ENCODE measurements at places on chromosomes 12 and 14. TPM values are rescaled to one million over a fixed set of nuclear protein-coding genes. Genes with fewer than 3 reads are reported as not detected.

GRCh38 chr14:29442696-29443095, 485.0 kb downstream of the PRKD1 start:
- no peaks in the 10 kb centered on the region for H3K4me1 ChIP-seq
- H3K36me3 ChIP-seq, result no peaks in the 10 kb centered on the region
- H3K4me3 ChIP-seq, result no peak overlapping the region
- no peaks in the 10 kb centered on the region for H3K27me3 ChIP-seq
- no peak for DNase-seq

Gene TAS2R9
- polyA plus RNA-seq, result not detected

GRCh38 chr12:93502802-93503623, 35.7 kb downstream of the MRPL42 start:
- no peak for DNase-seq
- no peak overlapping the region for H3K4me3 ChIP-seq
- peaks cover 23% of the 10 kb centered on the region for H3K36me3 ChIP-seq
- no peak overlapping the region for H3K27ac ChIP-seq
- H3K4me1 ChIP-seq, result no peaks in the 10 kb centered on the region

Gene TFCP2
- 10.9 TPM for polyA plus RNA-seq

GRCh38 chr12:128513331-128513730, 246.4 kb downstream of the TMEM132C start:
- no peak overlapping the region for H3K4me3 ChIP-seq
- no peaks in the 10 kb centered on the region for H3K4me1 ChIP-seq
- no peaks in the 10 kb centered on the region for H3K36me3 ChIP-seq
- no peak for DNase-seq
- H3K27me3 ChIP-seq, result no peaks in the 10 kb centered on the region
- H3K27ac ChIP-seq, result no peak overlapping the region

Gene TAS2R7
- not detected for polyA plus RNA-seq

- no peak overlapping the region for H3K27ac ChIP-seq
- H3K36me3 ChIP-seq, result no peaks in the 10 kb centered on the region
- H3K4me3 ChIP-seq, result no peak overlapping the region
- no peaks in the 10 kb centered on the region for H3K27me3 ChIP-seq
- peaks cover 24% of the 10 kb centered on the region for H3K4me1 ChIP-seq
These were observed 147.8 kb upstream of the ATP2B1 start for GRCh38 chr12:89856431-89856830.

Gene RAB5B
- 48.4 TPM for polyA plus RNA-seq

DNA sequence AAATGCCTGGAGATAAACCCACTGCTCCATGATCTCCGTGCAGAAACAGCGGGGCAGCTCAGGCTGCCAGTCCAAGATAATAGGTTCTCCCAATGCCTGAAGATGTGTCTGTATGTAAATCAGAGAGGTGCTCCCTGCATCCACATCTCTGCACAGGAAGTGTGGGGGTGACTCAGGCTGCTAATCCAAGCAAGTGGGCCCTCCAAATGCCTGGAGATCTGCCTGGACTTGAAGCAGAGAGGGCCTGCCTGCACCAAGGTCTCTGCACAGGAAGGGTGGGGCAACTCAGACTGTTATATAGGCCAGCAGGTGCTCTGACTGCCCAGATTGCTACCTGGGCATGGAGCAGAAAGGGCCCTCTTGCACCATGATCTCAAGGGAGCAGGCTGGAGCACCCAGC, 504.7 kb downstream of the LRFN5 start:
- H3K36me3 ChIP-seq, result no peaks in the 10 kb centered on the region
- no peaks in the 10 kb centered on the region for H3K27me3 ChIP-seq
- DNase-seq, result peak; percentile 42
- H3K4me3 ChIP-seq, result no peak overlapping the region

DNA sequence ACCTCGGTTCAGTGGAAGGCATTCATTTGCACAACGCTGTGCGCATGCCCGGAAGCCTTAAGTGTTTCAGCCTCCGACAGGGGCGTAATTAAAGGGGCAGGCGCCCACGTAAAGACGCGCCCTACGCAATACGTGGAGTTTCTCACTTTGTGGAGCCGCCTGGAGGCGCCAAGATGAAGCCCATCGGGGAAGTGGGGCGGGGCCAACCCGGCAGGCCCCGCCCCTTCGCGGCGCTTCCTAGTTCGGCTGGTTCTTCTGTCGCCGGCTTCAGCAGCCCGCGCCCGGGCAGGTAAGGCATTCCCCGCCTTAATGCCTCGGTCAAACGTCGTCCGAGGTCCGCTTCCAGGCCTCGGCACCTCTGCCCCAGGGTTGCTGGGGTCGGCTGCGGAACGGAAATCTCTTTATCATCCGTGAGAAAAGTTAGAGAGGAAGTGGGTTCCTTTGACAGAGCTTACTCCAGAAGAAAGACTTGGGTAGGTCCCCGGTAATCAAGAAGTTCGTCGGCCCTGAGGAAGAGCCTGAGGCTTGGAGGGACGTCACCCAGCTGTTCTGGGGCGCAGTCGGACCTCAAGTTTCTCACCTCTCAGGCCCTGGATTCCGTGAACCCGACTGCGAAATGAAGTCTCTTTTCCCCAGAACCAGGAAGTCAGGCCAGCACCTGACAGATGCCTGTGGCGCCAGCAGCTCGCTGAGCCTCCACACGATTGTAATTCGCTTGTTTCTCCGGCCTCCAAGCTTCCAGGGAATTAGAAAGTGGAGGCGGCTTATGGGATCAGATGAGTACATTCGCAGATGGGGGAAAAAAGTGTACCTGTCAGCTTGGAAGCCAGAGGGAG, at the start of the genes IRAK4 and PUS7L:
Gene IRAK4 (plus strand): TSS at position 224 of the 836 bp plus-strand sequence. CDS start 9,161 bp downstream, outside the sequence.
Gene PUS7L (minus strand): TSS at position 63 of the 836 bp plus-strand sequence. CDS start 3,545 bp downstream, outside the sequence.
- H3K4me1 ChIP-seq, result peaks cover 70% of the 10 kb centered on the region
- H3K27ac ChIP-seq, result peak within 1 kb of the TSS; percentile 95
- peak; percentile 98 for DNase-seq
- peaks cover 11% of the 10 kb centered on the region for H3K36me3 ChIP-seq
- no peaks in the 10 kb centered on the region for H3K27me3 ChIP-seq
- H3K4me3 ChIP-seq, result peak within 1 kb of the TSS; percentile 85

Gene SYCP3
- polyA plus RNA-seq, result 0.64 TPM

DNA sequence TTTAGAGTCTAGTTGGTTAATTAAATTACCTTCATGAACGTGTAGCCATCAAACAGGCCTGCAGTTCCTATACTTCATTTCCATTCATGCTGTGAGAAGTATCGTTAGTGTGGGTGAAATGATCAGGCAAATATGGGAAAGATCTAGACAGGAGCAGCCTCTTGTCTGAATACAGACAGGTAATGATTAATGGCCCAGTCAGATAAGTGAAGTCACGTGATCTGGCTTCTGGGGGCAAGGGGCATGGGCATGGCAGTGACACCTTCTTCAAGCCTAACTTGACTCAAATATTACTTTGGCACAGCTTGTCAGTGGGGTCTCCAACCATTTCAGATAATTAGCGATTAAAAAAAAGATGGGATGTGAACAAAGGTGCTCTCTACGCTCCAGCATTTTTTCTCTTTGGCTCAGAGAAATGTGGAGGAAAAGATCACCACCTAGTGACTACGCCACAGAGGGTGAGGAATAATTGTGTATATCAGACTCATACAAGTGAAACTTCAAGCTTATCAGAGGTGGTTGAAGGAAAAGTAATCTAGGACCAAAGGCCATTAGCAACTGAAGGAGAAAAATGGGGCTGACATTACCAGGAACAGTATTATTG, 17.8 kb downstream of the GUCY2C start:
- no peaks in the 10 kb centered on the region for H3K36me3 ChIP-seq
- H3K4me1 ChIP-seq, result no peaks in the 10 kb centered on the region

Gene PLEKHD1
- polyA plus RNA-seq, result 0.17 TPM

GRCh38 chr12:124053851-124054250, 80.8 kb downstream of the ZNF664 start:
- no peaks in the 10 kb centered on the region for H3K36me3 ChIP-seq
- no peaks in the 10 kb centered on the region for H3K4me1 ChIP-seq
- no peaks in the 10 kb centered on the region for H3K27me3 ChIP-seq
- no peak for DNase-seq

DNA sequence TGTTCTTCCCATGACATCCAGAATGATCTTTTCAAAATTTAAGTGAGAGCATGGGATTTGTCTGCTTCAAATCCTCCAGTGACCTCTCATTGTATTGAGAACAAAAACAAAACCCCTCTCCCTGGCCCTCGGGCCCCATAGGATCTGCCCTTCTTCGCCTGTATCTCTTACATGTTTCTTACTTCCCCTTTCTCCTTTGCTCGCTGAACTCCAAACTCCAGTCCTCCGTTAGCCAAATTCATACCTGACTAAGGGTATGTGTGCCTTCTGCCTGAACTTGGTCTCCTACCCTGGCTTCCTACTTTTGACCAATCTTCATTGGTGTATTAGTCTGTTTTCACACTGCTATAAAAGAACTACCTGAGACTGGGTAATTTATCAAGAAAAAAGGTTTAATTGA, 13.2 kb upstream of the TSPAN11 start:
- H3K27me3 ChIP-seq, result no peaks in the 10 kb centered on the region
- DNase-seq, result no peak
- H3K27ac ChIP-seq, result no peak overlapping the region
- no peak overlapping the region for H3K4me3 ChIP-seq

DNA sequence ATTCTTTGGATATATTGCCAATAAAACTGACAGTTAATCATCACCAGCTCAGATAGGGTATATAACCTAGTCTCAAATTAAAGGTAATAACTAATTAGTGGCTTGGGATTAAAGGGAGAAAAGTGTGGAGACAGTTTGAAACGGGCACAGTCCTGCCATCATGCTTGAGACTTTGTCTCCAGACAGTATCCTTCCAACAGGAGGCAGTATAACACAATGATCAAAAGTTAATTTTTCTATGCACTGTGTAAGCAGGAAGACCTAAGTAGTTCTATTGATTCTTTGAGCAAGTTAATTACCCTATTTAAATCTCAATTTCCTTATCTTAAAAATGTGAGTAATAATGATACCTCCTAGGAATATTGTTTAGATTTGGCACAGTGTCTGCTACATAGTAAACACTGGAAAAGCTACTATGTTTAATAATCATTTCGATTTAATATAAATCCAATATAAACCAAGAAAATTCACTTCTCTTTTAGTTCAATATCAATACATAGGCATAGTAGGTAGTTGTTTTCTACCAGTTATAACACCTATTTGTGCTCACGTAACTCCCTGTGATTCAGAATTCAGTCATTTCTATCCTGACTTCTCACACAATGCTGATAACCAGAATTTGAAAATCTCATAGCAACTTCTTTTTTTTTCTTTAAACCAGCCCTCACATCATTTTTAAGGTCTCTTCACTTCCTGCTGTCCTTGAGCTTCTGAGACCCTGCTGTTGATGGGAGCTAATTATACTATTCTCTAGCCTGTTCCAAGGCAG, 53.7 kb downstream of the GALNT4 start:
- DNase-seq, result no peak
- H3K4me3 ChIP-seq, result no peak overlapping the region
- H3K27ac ChIP-seq, result no peak overlapping the region
- H3K36me3 ChIP-seq, result no peaks in the 10 kb centered on the region
- no peaks in the 10 kb centered on the region for H3K27me3 ChIP-seq

DNA sequence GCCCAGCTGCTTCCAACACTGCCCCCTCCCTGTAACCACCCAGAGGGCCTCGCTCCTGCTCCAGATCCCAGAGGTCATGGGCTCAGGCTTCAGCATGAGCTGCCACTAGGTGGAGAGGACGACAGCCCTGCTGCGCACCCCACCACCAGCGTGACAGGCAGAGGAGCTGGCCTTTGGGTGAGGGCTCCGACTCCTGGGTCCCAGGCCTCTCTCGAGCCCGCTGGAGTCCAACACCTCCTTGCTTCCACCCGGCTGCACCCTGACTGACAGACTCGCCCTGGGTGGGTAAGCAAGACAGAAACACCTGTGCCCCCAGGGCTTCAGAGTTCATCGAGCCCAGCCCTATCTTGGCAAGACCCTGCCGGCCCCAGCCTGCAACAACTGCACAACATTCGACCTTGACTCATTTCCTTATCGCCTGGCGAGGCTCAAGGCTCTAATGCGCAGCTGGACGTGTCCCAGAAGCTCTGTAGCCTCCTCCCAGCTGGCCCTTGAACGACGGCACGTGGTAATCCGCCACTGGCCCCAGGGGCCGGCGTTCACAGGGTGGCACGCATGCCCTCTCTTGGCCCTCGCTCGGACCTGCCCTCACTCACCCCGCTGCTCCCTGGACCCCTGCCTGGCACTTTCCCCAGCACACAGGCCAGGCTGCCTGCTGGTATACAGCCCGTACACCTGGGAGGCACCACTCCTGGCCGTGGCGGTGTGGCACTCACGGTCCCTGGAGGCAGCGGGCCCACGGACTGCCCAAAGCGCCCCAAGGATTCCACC, 28.0 kb downstream of the VPS37B start:
- H3K4me3 ChIP-seq, result no peak overlapping the region
- H3K36me3 ChIP-seq, result peaks cover 80% of the 10 kb centered on the region
- no peaks in the 10 kb centered on the region for H3K27me3 ChIP-seq
- H3K27ac ChIP-seq, result peak overlapping the region; percentile 77
